ENCODE measurements at places on chromosomes 12 and 14.

DNA sequence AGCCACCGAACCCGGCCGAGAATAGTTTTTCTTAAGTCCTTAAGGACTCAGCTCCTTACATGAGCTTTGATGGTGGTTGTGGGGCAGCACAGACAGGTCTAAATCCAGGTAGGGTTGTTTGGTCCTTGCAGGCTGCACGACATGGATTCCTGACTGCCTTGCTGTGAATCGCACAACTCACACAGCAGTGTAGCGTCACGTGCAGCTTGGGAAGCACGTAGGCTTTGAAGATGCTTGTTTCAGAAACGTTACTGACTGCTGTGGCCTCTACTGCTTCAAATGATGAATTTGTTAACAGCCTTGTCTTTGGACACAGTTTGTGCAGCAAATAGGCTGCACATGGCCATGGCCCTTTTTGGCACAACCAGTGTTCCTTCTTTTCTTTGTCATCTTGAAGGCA, 29.9 kb downstream of the ZBTB42 start:
- no peak for DNase-seq

- peak; percentile 46 for DNase-seq
These were observed 41.3 kb downstream of the MED13L start for GRCh38 chr12:116236148-116236731.

- DNase-seq: no peak
These were observed 1.5 kb downstream of the PRKCH start for GRCh38 chr14:61322799-61323290.

DNA sequence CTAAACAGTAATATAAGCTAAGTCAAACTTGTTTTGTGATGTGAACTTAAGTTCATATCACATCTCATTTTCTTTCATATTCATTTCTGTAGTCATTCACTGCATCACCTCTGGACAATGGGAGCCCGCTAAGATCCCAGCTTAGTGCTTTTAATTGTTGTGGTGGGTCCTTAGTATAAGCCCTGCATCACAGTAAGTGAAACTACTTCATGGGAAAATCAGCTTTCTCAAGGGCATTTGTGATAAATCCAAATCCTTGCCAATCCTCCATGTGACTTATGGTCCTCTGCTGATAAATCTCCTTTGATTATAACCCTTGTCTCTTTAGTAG, 98.3 kb downstream of the PLEKHA5 start:
- no peak for DNase-seq

DNA sequence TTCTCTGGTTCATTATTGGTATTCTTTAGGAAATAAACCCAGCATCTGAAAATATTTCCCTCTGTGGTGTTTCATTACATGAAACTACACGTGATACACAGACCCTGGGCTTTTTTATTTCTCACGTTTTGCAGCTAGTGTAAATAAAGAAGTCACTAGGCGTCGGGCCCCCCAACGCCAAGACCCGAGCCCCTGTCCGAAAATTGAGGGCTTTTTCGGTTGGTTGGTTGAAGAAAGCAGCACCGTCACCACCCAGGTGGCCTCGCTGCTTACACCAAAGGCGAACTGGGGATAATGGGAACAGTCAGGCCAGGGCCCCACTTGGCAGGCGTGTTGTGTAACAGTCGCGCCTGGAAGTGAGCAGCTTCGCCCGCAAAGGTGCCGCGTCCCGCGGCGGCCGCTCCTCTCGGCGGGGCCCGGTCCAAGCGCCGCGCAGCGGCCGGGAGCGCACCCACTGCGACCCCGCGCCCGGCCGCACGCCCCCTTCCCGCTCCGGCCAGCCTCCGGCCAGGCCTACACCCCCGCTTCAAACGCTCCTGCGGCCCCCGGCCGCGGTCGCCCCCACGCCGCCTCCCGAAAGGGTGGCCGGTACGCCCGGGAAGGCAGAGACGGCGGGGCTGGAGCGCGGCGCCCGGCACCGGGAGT, 1.2 kb downstream of the DUSP16 start:
- DNase-seq: peak; percentile 61

- peak; percentile 99 for DNase-seq
These were observed at the start of gene CS for GRCh38 chr12:56299853-56300643. Gene CS, minus strand, starts transcription at chr12:56300330. Its CDS starts 129 bp downstream, at chr12:56300201.

All from head of caudate nucleus (tissue), 42 donors.